HL-60 (cell line): ENCODE measurements at places on chromosomes 16 and 17.

DNA sequence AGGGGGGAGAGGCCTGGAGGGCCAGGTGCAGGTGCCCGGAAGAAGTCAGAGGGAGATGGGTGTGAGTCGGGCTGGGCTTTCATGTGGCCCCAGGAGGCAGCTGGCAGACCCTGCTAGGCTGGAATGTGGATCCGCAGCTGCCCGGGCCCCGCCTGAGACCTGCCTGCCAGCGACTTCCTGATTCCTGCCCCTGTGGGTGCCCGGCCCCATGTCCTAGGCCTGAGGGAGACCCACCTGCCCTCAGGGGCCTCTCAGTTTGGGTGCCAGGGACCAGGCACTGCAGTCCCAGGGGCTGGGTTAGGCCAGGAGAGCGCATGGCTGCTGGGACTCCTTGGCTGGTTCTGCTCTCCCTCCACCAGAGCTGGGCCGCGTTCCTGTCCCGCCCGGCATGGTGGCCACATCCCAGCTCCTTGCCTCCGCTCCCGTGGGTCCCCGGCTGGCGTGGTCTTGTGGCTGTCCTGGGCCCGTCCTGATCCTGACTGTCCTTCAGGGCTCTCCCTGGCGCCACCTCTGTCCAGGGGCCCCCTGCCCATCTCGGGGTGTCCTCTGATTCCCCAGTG lies 22.1 kb upstream of the SPNS2 start:
- DNase-seq, result no peak

- peak; percentile 53 for DNase-seq
Measured at GRCh38 chr17:1908699-1909309, 79.0 kb downstream of the RPA1 start.

GRCh38 chr16:17812771-17813170 lies 342.0 kb upstream of the XYLT1 start:
- DNase-seq, result no peak

- no peak for DNase-seq
Measured at GRCh38 chr16:67357561-67357960, 30.9 kb downstream of the LRRC36 start.

GRCh38 chr17:16442141-16442540 lies 26.8 kb downstream of the TRPV2 start:
- no peak for DNase-seq

DNA sequence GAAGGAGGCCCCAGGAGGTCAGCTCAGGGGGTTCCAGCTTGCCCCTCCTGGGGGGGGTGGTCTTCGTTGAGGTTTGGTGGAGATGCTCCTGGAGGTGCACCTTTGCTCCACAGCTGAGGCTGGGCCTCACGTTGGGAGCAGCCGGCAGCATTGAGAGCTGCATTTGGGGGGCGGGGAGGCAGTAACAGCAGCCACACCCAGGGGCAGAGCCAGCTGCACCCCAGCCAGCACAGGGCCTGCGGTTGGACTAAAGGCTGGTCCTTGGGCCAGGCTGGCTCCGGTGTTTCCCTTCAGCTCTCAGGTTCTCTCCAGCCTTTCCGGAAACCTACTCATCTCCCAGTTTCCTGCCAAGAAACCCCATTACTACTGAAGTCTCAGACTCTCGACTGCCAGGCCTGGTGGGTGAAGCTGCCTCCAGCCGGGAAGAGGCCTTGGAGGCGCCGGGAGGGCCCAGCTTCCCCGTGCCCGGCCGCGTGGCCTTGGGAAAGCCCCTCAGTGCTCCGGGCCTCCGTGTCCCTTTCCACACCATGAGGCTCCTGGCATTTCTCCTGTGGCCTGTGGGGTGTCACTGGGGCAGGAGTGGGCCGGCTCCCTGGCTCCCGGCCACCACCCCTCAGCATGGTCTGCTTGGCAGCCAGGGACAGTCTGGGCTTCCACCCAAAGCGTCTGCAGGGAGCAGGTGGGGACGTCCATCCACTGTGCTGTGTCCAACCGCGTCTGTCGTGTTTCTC lies 14.0 kb upstream of the BAIAP2 start:
- DNase-seq, result no peak

GRCh38 chr17:19359856-19360255 lies 2.7 kb downstream of the B9D1 start:
- no peak for DNase-seq

DNA sequence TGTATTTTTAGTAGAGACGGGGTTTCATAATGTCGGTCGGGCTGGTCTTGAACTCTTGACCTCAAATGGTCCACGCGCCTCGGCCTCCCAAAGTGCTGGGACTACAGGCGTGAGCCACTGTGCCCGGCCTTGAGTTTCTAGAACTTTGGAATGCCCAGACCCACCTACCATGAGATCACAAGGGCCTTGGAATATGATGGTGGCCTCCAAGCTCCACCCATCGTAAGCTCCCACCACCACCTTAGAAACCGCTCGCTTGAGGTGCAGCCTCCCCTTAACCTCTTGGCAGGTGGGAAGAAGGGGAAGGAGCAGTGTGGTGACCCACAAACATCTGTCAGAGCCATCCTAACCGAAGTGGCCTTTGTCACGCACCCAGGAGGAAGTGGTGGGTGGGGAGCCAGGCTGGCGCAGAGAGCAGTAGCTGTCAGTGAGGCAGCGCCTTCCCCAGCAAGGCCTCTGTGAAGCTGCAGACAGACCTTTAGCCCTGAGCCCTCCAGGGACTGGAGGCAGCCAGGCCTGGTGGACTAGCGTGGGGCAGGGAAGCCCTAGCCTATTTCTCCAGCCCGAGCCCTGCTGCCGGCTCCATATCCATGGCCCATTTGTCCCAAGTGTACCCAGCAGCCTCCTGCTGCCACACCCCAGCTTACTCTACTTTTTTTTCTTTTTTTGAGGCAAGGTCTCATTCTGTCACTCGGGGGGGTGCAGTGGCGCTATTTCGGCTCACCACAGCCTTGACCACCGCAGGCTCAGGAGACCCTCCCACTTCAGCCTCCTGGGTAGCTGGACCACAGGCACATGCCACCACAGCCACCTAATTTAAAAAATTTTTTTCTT lies 13.1 kb upstream of the SEPHS2 start:
- peak; percentile 100 for DNase-seq

DNA sequence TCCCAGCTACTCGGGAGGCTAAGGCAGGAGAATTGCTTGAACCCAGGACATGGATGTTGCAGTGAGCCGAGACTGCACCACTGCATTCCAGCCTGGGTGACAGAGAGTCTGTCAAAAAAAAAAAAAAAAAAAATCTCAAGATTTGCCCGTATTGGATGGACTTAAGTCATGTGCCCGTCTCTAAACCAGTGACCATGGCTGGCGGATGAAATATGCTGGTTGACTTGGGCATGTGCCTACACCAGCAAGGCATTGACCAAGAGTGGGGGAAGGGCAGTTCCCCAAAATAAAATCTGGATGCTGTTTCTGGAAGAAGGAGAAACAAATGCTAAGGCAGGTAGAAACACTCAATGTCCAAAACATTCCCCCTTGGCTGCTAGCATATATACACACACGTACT lies 21.5 kb upstream of the COL1A1 start:
- DNase-seq, result no peak

DNA sequence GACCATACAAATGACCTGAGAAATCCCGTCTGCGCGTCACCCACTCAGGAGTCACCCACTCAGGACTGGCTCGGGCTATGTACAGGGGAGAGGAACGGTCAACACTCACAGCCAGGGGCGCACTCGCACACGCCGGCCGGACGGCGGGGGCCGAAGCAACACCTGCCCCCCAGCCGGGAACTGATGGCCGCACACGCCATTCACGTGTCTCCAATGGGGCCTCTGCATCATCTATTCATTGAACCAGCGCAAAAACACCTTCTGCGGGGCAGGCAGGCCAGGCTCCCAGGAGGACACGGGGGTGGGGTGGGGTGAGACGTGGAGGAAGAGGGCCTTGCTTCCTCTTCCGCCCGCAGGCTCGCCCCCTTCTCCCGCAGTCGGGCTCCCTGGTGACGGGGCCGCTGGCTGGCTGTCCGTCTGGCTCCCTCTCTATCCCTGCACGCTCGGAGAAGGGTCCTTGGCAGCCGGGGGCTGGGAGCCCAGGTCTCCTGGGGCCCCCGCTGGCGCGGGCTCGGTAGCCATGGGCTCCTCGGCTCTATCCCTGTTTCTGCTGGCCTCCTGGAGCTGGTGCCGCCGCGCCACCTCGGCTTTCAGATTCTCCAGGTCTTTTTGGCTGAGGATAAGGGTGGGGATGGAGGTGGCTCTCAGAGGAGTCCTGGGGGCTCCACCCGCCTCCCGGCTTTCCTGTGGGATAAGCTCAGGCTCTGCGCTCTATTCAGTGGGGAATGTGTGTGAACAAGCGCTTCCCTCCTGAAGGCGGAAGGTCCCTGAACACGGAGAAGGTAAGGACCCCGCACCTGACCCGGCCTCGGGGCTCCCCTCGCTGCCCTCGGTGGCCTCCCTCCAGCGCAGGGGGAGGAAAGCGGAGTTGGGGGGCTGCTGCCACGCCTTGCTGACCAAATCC lies 21.1 kb downstream of the CLUH start:
- DNase-seq, result no peak

- no peak for DNase-seq
Measured at GRCh38 chr16:73000020-73000906, 47.7 kb downstream of the ZFHX3 start.

- no peak for DNase-seq
Measured at GRCh38 chr17:68939195-68939594, 16.0 kb downstream of the ABCA8 start.

- DNase-seq, result peak; percentile 10
Measured at GRCh38 chr17:16304830-16305229, 48.4 kb downstream of the CENPV start.

GRCh38 chr17:31386542-31387075 lies 4.9 kb upstream of the RAB11FIP4 start:
- DNase-seq, result no peak

DNA sequence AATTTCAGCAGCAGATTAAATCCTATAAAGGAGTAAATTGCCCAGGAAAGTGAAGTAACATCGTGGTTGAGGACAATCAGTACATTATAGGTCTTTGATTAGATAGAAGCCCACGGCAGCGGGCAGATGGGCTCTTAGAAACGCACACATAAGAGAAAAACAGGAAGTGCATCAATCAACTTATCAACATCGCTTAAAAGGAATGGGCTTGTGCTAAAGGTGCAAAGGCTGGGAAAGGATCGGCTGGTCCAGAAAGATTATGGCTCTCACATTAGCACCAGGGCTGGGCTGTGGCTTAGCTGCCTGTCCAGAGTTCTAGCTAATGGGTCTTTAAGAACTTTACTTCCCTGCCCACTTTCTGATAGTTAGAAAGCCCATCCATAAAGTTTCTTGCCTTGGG lies 292.0 kb upstream of the TNRC6C start:
- DNase-seq, result no peak

DNA sequence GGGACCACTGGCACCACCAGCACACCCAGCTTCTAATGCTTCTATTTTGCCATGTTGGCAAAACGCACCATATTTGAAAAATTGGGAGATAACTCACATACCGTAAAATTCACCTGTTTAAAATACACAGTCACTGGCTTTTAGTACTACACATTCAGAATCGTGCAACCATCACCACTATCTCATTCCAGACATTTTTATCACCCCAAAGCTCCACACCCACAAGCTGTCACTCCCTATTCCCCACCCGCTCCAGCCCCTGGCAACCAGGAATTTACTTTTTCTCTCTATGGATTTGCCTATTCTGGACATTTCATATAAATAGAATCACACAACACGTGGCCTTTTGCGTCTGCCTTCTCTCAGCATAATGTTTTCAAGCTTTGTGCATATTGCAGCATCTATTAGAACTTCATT lies 25.0 kb downstream of the PPL start:
- DNase-seq, result no peak

DNA sequence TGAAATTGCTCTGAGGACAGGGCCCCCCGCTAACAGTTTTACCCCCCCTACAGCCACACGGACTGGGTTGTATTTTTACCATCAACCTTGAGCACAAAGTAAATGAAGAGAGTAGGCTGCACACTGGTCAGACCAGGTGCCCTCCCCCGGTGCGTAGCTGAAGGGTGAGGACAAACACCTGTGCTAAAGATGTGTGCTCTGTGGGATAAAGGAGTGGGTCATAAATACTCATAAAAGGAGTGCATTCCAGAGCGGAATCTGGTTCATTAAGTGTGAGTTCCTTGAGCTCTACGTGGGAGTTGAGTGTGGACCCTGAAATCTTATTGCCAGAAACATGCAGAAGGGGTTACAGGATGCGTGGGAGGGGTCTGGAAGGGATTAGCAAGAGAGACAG lies 217.0 kb downstream of the CCDC182 start:
- DNase-seq, result no peak

GRCh38 chr17:20123209-20123608 lies 114.0 kb downstream of the SPECC1 start:
- no peak for DNase-seq

GRCh38 chr17:28717578-28718332 lies at the start of gene RAB34:
TSS of gene RAB34 (minus strand) at chr17:28717868. CDS start at chr17:28717266, 602 bp downstream.
- no peak for DNase-seq

GRCh38 chr16:23889189-23889588 lies 53.4 kb downstream of the PRKCB start:
- DNase-seq, result no peak

DNA sequence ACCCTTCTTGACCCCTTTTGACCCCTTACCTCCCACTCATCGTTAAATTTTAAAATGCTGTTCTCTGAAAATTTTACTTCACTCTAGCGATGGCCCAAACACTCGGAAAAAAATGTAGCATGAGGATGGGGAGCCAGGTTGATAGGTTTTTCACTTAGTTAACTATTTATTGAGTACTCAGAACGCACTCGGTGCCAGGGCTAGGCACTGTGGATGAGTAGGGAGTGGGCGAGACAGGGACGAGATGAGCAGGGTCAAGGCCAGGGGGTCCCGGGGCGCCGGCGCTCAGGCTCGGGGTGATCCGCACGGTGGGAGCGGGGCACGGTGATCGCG lies 392 bp downstream of the ZSCAN32 start:
- no peak for DNase-seq

GRCh38 chr17:50626037-50626574 lies 8.6 kb upstream of the ABCC3 start:
- DNase-seq, result no peak

GRCh38 chr16:85557083-85557970 lies 55.8 kb upstream of the GSE1 start:
- no peak for DNase-seq

GRCh38 chr17:47850692-47851573 lies at the start of gene SP6:
TSS of gene SP6 (minus strand) at chr17:47851163. CDS start at chr17:47848429, 2,734 bp downstream.
- DNase-seq, result peak; percentile 9

DNA sequence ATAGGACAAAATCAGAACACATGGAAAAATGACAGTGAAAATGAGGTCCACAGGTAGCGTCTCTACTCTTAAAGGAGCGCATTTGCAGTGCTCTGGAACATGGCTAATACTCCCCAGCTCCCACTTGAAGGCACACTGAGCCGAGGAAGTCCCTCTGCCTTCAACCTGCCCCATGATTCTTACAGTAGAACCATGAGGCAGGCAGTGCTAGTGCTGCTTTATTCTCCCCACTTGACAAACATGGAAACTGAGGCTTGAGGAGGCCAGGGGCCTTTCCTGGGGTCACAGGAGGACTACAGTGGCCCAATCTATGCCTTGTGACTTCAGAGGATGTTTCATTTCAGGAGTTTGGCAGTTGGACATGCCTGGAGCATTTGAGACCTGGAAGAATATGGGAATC lies 244.1 kb upstream of the MAF start:
- DNase-seq, result no peak

DNA sequence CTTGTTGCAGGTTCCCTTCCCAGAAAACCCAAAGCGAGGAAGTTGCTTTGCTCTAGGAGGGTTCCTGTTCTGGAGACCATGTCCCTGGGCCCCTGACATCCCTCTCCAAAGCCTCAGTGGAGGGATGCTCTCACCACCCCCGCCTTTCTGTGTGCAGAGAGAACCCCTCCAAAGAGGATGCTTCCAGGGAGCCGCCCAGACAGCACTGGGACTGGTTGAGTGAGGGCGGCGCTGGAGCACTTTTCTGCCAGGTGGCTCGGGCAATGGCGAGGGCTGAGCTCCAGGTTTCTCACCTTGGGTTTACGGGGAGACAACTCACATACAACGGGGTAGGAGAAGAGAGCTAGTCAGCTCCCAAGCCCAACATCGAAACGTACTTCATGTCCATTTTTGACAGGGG lies 7.3 kb downstream of the EMC6 start:
- no peak for DNase-seq
